ENCODE measurements at places on chromosomes 4 and X.

- peak; percentile 62 for DNase-seq
Measured at GRCh38 chrX:39907964-39908661, 189.6 kb downstream of the BCOR start.

- no peak for DNase-seq
Measured at GRCh38 chr4:1792832-1793495, at the start of gene FGFR3. Gene FGFR3, plus strand, starts transcription at chr4:1793293. Its CDS starts 642 bp downstream, at chr4:1793935.

GRCh38 chrX:16772460-16772859, 13.8 kb upstream of the TXLNG start:
- no peak for DNase-seq

GRCh38 chrX:39205467-39205866, 404.2 kb downstream of the MID1IP1 start:
- no peak for DNase-seq

DNA sequence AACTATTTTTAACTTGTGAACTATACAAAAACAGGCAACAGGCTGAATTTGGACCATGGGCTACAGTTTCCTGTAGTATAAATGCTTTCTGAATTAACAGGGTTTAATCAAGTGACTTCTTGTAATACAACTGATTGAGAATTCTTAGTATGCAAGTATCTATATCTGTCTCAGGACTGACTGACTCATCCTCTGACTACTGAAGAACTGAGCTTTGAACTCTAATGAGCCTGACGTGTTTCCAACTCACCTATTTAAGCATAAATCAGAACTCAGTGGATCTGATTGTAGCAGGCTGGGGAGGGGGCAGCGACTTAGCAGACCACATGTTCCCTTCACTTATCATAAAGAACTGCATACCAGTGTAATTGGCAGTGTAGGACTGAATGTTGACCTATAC, 7.8 kb downstream of the SPATA4 start:
- peak; percentile 27 for DNase-seq

DNA sequence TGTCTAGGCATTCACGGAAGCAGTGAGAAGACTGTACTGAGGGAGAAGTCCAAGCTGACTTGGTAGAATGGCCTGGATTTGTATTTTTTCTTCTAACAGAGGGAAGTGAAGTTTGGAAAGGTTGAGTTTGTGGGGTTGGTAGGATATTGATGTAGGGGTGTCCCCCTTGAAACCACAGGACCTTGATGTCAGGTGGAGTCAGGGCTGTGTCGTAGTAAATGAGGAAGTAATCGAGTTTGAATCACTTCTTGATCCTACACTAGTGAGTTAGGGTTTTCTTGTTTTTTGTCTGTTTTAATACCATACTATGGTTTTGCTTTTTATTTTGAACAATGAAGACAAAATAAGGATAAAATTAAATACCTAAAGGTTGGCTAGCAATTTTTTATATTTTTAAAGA, 30.1 kb upstream of the ANAPC4 start:
- DNase-seq, result no peak

GRCh38 chr4:148016063-148016637, 284.3 kb downstream of the ARHGAP10 start:
- DNase-seq, result no peak

GRCh38 chrX:129139837-129140598, 383.3 kb downstream of the SMARCA1 start:
- DNase-seq, result no peak

DNA sequence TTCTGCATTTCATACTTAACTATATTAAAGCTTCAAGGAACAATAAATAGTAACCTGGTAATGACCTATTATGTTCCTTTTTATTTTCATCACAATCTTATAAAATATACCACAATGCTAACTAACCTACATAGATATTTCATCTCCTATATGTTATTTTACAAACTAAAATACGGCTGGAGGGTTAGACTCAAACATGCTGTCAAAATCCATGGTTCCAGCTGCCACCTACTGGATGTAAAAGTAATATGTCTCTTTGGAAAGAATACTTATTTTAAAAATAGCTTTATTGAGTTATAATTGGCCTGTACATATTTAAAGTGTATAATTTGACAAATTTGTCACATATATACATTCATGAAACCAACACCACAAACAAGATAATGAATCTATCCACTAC, 15.0 kb downstream of the RGN start:
- no peak for DNase-seq

- DNase-seq, result no peak
Measured at GRCh38 chr4:84237008-84237407, 262.1 kb downstream of the NKX6-1 start.

GRCh38 chr4:140238351-140239056, 84.5 kb upstream of the MAML3 start:
- no peak for DNase-seq

DNA sequence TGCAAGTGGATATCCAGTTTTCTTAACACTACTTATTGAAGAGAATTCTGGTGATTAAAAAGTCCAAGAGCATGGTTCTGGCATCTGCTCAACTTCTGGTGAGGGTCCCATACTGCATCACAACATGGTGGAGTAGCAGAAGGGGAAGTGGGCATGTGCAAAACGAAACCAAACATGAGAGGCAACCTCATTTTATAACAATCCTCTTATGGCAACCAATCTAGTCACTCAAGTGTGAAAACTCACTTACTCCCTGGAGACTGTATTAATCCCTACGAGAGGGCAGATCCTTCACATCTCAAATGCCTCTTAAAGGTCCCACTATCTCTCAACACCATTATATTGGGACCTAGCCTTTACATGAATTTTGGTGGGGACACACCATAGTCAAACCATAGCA, 55.4 kb upstream of the TRO start:
- DNase-seq, result no peak

DNA sequence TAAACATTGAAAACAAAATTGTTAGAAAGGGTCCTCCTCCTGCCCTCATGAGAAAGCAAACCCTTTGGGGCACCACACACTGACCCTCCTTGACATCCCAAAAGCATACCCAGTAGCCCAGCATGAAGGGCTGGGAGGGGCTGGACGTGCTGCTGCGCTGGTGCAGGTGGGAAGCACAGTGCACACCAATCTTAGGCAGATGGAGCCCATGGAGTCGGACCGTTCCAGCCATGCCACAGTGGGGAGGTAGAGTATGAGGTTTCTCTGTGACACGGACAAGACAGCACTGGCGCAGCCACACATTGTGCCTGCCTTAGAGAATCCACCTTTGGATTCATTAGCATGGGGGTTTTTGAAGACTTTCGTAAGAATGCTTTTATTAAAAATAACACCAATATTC, 544.2 kb upstream of the FRG1 start:
- no peak for DNase-seq

DNA sequence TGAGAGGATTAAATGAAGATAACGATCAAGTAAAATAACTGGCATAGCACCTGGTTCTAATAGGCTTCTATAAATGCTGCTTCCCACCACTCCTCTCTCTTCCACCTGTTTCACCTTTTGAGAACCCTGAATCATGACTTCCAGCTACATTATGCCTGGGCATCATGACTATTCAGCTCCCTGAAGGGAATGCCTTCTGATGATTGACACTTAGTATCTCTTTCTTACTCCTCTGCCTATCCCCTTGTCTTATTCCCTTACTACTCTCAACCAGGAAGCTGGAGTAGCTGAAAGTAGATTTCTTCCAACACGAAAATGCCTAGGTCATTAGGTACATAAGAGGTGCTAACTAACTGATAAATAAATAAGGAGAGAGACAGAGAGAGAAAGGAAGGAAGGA, 24.7 kb upstream of the CXCL8 start:
- DNase-seq, result no peak

DNA sequence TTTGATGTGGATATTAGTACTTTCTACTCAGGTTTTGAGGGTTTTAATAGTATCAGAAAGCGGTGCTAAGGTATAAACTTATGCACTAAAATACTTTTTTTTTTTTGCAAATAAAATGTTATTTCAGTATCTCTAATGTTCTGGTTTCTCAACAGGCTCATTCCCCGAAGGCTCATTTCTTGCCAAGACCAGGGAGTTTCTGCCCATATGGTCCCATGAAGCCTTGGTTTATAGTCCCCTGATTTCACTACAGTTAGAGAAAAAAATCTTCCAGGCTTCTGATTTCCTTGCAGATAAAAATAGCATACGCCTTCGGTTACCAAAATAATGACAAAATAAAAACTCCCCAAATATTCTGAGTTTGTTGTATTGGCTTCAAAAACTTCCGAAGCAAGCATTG, 814.2 kb upstream of the PABPC4L start:
- DNase-seq, result no peak

DNA sequence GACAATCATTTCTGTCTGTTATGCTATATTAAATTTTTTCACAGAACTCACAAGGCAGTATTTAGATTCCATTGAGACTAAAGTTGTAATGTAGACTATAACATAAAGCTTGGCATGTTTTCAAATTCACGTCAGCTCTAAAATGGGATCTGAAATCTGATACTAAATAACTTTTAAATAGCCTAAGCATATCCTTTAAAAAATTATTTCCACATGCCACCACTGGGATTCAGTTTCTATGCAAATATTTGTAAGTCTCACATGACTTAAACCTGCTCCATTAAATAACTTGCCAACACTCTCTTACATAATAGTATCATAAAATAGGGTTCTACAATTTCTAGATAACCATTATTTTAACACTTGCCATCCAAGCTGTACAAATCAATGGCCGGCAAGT, 32.4 kb downstream of the KLHL8 start:
- DNase-seq, result no peak

GRCh38 chrX:109487640-109488039, 5.8 kb upstream of the GUCY2F start:
- no peak for DNase-seq

- DNase-seq, result no peak
Measured at GRCh38 chrX:68049466-68049865, 383.8 kb downstream of the OPHN1 start.

DNA sequence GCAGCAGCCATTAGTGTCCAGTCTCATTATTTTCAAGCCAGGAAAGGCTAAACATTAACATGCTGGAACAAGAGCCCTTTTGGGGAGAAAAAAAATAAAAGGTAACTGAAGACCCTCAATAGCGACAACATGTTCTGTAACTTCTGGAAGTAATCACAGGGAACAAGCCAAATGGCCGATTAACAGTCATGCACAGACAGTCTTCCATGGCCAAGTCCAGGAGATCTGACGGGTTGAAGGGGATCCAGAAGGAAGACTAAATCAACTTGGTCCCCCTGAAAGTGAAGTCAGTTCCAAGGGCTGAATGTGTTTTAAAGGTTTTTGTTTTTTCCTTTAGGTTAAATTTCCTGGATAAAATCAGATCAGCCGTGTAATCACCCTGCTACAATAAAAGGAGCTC, 52.5 kb downstream of the LNX1 start:
- no peak for DNase-seq

- DNase-seq, result no peak
Measured at GRCh38 chrX:115011428-115011827, 6.0 kb downstream of the IL13RA2 start.

GRCh38 chrX:136577552-136577951, 45.5 kb downstream of the VGLL1 start:
- peak; percentile 40 for DNase-seq

- no peak for DNase-seq
Measured at GRCh38 chrX:129462707-129463106, 60.6 kb downstream of the SMARCA1 start.
